ENCODE measurements at places on chromosomes 12 and 14.

DNA sequence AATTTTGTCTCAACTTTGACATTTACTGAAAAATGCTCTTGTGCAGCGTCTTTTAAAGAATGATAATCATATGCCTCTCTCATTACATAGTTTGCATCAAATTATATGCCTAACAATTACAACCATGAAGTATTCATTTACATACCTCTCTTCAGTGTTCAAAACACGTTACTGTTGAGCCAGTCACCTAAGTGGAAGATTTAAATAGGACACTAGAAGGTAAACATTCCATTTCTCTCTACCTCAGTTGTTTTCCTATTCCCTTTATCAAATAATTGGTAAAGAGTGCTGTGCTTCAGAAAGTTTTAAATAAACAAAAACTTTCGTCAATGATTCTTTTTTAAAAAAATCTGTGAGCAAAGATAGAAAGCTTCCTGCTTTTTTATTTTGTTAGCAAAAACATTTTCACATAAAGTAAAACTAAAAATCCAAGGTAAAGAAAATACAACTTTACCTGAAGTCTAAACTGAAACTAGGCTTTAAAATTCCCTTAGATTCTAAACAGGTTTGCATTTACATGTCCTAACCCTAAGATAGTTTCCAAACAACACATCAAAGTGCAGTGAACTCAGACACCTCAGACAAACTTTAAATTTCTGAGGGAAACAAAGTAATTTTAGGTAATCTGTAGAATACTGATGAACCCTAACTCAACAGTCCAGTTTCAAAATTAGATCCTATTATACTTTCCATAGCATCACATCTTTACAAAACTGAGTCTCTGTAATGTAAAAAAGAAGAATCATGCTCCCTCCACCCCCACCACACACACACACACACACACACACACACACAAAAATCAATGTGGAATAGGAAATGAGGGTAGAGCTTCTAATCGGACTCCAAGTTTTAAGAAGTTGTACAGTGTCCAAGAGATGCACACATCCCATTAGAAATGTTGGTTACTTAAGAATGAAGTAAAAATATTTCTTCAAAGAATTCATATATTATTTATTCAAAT is 46.2 kb downstream of the PAWR start:
- no peak for ATAC-seq

DNA sequence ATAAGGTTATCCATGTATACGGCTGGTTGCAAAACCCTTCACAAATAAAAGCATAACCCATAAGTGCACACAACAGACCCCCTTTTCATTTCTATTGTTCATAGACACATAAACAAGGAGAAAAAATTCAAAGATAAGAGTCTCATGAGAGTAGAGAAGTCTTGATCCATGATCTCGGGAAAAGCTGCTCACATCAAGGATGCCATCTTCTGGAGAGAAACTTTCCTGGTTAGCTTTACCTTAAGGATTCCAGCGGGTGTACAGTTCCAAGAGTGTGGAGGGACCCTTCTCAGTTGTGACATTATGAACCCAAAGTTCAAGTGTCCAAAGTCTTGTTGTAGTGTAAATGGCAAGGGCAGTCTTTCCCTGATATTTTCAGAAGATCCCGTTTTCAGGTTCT is 144.5 kb downstream of the LLPH start:
- ATAC-seq: no peak

- ATAC-seq: peak; percentile 93
Observed at GRCh38 chr12:3236345-3237187, 159.4 kb downstream of the TSPAN9 start.

DNA sequence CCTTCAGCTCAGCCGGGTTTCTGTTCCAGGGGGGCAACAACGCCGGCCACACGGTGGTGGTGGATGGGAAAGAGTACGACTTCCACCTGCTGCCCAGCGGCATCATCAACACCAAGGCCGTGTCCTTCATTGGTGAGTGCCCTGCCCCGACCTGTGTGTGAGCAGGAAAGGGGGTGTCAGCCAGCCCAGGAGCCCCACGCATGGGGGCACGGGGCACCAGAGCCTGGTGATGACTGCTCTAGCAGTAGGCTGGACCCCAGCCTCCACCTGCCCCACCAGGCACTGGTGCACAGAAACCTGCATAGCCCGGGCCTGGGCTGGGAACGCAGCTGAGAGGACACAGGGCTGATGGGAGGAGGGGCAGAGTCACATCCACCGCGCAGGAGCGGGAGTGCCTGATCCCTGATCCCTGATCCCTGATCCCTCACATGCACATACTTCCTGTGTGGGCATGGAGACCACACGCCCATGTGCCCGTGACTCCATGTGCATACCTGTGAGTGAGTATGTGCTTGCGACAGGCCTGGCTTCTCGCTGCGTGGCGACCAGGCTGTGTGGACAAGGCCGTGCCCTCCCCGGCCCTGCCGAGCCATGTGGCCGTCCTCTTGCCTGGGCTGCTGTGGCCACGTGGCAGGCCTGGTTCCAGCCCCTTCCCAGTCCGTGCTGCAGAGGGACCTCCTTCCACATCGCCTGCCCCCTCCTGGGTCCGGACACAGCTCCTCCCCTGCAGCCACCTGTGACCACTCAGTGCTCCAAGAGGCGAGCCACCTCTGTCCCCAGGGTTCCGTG is 11.2 kb downstream of the ADSS1 start:
- ATAC-seq: no peak

GRCh38 chr14:47778631-47779030 is 103.2 kb upstream of the MDGA2 start:
- ATAC-seq: no peak

DNA sequence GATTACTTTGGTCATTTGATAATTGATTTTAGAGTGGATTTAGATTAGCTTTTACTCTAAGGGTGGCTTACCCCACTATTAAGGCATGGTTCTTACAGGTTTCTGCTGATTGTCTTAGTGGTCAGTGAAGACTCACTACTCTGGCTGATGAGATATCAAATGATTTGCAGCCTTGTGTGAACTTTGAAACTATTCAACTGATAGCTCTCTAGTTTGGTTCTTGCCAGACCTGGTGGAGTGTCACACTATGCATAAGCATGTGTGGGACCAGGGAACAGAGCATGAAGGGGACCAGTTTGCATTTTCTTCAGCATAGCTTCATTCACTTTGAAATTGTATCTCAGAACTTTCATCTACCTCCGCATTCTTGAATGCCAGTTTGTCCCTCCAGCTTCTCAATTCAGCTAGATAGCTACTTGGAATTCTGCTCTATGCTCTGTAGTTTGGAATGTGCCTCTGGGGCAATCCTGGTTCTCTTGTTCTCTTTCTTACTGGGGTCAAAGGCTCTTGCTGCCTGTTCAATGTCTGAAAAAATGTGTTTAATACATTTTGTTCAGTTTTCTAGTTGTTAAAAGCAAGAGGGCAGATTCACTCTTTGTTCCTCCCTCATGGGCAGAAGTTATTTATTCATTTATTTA is 12.7 kb downstream of the SCYL2 start:
- no peak for ATAC-seq

DNA sequence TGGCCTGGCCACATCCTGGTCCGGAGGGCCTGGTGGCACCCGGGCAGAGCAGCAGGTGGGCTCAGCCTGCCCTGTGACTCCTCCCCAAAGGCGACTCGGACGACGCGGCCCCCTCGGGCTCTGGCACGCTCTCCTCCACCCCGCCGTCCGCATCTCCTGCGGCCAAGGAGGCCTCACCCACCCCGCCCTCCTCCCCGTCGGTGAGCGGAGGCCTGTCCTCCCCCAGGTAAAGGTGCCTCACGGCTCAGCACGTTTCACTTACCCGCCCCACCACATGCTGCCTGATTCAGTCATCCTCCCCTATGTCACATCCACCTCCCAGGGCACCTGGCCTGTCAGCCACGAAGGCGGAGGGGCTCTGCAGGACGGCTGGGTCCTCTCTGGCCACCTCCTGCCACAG is 6.8 kb upstream of the TEX22 start:
- ATAC-seq: no peak

DNA sequence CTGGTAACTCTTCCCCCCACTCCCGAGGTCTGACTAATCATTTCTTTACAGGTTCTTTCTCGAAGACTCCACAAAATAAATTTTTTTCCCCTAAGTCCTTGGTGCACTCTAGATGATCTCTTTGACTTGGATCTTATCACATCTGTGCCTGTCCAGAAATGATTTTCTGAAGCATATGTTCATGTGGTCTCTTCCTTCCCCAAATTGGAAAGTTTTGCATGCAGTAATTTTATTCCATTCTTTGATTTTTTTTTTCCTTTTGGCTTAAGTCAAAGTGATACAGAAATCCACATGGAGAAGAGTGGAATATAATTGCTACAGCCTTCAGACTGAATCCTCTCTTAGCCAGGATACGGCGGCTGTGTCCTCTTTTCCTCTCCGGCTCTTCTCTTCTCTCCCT is 213.3 kb downstream of the BMP4 start:
- ATAC-seq: no peak

- no peak for ATAC-seq
Observed at GRCh38 chr14:76121089-76121748, 30.5 kb upstream of the GPATCH2L start.

DNA sequence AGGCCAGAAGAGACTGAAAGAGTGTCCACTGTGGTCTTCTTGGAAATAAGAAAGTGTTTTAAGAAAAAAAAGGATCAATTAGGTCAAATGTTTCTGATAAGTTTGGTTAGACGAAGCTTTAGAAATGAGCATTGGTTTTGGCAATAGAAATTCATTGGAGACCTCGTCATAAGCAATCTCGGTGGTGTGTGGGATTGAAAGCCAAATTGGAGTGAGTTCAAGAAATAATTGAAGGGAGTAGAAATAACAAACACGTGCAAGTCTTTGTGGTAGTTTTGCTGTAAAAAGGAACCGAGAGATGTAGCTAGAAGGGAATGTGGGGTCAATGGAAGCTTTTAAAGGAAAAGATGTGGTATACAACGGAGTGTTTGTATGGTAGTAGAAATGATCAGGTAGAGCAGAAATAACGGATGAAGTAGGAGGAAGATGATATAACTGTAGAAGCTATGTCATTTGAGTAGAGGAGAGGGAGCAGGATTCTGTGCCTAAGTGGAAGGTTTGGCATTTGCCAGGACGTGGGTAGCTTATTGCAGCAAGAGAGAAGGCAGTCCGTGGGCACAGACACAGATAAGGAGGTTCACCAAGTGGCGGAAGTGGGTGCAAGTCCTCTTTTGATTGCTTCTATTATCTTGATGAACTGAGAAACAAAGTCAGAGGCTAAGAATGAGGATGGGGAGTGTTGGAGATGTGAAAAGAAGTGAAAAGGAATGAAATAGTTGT is 146.2 kb downstream of the DACT1 start:
- no peak for ATAC-seq

GRCh38 chr12:112243255-112244110 is 118.1 kb downstream of the TRAFD1 start:
- no peak for ATAC-seq

DNA sequence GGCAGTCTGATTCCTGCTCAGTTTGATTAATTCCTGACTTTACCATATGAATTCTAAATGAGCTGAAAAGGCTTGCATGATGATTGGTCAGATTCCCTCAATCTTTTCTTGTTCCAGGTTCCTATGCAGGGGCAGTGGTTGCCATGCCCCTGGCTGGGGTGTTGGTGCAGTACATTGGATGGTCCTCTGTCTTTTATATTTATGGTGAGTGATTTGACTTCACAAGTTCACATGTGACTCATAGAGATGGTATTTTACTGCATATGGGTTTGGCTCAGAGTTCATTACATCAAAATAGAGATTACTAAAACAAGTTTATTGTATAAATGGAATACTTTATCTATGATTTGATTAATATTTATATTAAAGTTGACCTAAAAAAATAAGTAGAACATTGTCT is 44.8 kb downstream of the SLC17A8 start:
- peak; percentile 80 for ATAC-seq

DNA sequence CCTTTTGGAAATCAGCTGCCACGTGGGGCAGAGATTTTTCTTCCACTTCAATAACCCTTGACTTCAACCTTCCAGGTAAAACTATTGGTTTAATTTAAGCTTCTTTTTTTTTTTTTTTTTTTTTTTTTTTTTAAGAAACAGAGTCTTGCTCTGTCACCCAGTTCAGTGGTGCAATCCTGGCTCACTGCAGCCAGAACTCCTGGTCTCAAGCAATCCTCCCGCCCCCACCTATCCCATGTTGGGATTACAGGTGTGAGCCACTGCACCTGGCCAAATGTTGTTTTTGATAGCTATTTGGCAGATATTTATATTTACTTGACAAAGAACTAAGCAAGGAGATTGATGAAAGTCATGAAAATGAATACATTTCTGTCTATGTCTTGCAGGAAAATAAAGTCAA is 65.1 kb downstream of the SINHCAF start:
- no peak for ATAC-seq

- ATAC-seq: no peak
Observed at GRCh38 chr14:93759719-93760307, 28.5 kb downstream of the PRIMA1 start.

GRCh38 chr12:25321772-25322171 is 71.0 kb upstream of the KRAS start:
- ATAC-seq: no peak

DNA sequence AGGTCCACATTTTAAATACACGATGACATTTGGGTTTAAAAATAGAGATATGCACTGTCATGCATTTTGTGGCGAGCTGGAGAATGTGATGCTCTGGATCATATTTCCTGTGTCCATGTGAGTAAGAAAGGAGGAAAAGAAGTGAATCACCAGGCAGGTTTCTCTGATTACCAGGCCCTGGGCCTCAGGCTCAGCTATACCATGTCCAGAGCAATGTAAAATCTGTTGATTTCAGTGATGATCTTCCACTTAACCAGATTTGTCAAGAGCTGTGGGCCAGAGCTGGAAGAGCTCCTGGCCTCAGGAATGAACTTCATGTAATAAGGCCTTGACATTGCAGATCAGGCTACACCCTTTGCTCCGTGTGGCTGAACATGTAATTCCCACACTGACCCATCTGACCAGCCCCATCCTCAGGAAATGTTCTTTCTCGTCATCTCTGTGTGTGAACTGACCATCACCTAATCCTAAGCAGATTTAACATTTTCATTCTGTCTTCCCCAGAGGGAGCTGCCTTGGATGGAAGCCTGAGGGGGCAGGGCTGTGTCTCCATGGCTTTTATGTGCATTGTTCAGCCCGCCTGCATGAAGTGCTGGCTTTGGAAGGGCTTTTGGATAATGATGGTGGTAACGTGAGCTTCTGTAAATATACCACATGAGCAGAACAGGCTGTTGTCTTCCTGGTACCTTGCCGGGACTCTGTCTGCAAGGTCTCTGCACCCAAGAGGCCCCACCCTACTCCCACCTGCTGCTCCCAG is 54.5 kb downstream of the CRACR2A start:
- peak; percentile 100 for ATAC-seq

Data from SK-N-SH treated with all-trans-retinoic acid at 6 μM for 48 hours (cell line).